ENCODE measurements at places on chromosomes 1 and 21.
A peak's percentile ranks its signal among the peaks of the same experiment; 100 is the strongest.

DNA sequence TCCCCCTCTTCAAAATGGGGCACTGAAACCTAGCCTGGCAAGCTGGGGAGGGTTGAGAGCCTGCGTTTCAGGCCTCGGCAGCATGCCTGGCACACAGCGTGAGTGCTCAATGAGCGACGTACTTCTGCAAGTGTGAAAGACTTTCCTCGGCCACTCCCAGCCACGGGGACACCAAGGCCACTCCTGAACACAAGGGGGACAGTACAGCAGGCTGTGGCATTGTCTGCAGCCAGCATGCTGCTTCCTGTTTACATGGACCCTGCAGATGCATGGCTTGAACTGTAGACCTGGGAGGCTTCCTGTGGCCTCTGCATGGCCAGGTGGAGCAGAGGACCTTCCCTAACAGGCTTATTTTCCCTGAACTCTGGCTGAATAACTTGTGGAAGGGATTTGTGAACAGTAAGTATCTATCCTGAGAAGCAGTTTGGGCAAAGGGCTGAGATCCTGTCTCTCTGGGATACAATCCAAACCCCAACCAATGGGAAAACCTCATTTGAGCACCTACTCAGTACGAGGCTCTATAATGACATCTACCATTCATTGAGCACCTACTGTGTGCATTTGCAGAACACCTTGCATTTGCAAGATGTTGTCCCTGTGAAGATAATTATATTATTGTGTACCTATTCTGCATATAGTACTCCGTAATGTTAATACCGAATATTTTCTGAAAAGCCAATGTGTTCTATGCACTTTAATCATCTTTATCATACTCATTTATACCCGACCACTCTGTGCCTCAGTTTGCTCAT is 9.9 kb upstream of the HSPG2 start:
- no peak for DNase-seq

GRCh38 chr1:67336783-67337182 is 29.1 kb downstream of the IL12RB2 start:
- DNase-seq: no peak

- DNase-seq: peak; percentile 7
Observed at GRCh38 chr21:46116189-46116775, 18.4 kb downstream of the COL6A2 start.

- no peak for DNase-seq
Observed at GRCh38 chr1:16171314-16172151, 15.7 kb upstream of the EPHA2 start.

GRCh38 chr1:17059391-17060305 is 5.8 kb upstream of the SDHB start:
- DNase-seq: peak; percentile 45

DNA sequence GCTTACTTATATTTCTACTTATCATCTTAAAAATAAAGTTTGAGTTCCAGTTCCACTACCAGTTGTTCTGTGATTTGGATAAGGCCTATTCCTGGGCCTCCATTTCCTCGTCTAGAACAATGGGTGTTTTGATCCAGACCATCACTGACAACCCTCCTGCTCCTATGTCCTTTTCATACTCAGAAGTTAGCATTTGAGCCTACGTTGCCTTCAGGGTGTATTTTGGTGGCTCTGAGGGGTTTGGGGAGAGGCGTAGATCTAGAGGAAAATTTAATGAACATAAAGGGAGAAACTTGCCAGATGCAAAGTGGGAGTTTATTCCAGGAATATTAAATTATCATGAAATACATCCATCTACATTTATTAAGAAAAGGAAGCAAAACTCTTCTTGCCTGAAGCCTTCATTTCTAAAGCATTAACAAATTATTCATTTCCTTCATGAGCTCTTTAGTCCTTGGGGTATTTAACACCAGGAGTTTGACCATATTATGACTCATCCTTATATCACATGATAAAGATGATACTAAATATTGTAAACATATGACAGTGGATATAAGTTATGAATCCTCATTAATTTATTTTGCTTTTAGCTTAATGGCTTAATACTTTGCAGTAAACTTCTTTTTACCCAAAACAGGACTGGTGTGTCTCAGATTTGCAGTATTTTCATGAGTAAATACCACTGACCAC is 47.2 kb upstream of the SYT14 start:
- DNase-seq: no peak

- DNase-seq: no peak
Observed at GRCh38 chr1:88976235-88976634, 16.2 kb downstream of the KYAT3 start.

DNA sequence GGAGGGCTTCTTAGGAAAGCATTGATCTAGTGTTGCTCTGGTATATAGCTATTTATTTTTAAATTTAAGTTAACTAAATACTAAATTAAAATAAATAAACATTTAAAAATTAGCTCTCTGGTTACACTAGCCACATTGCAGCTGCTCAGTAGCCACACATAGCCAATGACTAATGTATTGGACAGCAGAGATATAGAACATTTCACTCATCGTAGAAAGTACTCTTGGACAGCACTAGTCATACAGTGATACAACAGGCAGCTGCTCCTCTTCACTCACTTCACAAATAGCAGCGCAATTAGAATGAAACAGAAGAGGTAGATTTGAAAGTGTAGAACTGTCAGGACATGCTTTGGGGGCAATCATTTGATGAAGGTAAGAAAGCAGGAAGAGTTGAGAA is 245.4 kb downstream of the PBX1 start:
- DNase-seq: no peak

All from GM12892 (cell line).